ENCODE measurements at places on chromosomes 1 and 21.

DNA sequence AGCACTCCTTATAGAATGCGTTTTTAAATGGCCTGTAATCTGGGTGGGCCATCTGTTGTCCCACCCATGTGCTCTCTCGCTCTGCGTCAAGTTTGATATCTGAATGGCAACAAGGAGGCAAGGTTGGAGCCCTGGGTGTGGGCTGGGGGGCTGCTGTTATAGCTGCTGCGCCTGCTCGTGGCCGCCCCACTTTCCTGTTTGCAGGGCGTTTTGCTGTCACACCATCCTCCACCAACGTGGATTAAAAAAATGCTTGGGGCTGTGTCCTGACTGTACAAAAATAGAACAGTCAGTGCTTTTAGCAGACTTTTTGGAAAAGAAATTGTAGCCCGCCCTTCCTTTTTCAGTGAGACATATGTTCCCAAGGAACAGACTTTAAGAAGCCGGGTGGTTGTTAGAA lies 25.4 kb downstream of the UMODL1 start:
- DNase-seq = no peak

DNA sequence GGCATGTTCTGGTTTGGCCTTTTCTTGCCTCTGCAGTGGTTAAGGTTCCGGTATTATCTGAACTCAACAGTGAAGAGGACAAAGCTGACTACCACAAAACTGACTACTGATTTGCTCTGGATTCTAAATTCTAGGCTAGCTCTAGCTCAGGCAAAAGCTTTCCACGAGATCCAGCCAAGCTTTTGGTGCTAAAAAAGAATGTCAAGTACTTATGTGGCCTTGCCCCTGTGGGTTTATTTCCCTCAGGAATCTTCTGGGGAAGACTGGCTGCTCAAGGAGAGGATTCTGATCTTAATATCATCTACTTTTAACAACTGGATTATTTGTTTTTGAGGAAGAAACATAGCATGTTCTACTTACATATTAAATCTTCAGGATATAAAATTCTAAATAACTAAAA lies 26.1 kb upstream of the MTMR11 start:
- no peak for DNase-seq

DNA sequence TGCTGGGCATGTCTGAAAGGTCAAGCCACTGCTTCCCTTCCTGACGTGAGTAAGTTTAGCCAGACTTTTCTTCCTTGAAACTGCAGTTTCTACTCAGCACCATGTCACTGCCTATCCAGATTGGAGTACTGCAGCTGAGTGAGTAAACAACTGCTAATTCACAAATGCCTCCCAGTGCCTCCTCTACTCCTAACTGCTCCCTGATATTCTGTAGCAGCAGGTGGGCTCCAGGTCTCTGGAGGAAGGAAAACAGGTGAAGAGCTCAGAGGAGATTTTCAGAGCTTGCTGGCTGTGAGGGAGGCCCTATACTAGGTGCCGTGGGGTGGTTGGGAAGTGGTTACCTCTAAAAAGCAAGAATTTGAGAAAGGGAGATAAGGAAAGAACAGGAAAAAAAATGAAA lies 96.5 kb downstream of the KIF14 start:
- DNase-seq = no peak

DNA sequence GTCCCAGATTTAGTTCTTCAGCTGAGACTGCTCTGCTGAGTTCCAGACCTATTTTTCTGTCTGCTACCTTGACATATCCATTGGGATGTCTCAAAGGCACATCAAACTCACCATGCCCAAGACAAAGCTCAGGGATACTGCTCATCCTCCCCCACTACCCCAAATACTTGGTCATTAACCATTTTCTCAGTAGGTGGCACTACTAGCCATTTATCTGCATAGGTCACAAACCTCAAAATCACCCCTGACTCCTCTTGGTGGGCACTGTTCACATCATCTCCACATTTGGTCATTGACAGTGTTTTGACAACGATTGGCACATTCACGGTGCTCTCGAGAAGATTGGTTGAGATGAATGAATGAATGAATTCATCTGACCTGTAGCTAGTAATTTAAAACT lies 32.1 kb downstream of the CACNA1S start:
- no peak for DNase-seq

- DNase-seq = no peak
Observed at GRCh38 chr1:61518670-61519400, 206.1 kb downstream of the TM2D1 start.

GRCh38 chr1:167273027-167273800 lies 52.5 kb downstream of the POU2F1 start:
- DNase-seq = no peak

DNA sequence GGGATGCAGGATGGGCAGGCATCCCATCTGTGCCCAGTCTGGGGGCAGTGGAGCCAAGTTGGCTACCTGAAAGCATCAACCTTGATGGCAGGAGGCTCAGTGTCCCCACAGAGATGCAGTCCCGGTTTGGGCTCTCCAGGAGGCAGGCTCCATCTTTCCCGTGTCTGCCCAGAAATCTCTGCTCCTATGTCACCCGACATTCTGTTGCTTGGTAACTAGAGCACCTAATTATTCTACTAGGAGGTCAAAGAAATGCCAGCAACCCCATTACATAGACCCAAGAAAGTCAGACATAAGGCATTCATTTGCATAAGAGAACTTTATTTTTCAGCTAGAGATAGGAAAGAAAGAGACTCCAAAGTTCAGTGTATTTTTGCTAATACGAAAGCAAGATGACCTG lies 100.3 kb upstream of the BACE2 start:
- DNase-seq = no peak

DNA sequence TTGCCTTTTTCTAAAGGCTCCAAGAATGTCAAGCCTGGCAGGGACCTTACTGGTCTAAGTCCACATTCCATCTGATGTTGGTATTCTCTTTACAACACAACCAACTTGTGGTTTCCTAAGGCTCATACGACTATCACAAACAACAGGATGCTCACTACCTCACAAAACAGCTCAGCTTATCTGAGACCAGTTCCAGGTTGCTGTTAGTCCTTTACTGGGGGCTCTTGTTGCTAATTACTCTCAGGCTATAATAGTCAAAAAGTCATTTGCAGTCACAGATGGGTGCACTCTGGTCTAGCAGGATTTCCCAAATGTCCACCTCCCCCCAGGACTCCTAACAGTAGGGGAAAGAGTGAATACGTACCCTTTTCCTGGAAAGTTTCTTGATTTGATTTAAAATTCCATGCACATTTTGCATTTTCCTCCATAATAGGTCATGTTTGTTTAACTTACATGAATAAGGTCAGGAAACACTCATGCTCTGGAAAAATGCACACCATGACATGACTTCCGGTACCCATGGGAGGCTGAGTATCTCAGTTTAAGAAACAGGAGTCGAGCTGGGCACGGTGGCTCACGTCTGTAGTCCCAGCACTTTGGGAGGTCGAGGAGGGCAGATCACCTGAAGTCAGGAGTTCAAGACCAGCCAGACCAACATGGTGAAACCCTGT lies 16.0 kb downstream of the LCK start:
- no peak for DNase-seq
